ENCODE measurements at places on chromosomes 7 and 10.

GRCh38 chr7:25633426-25634036 is 405.2 kb upstream of the NPVF start:
- DNase-seq = no peak

- no peak for DNase-seq
These were observed 99.1 kb upstream of the SEC61G start for GRCh38 chr7:54858008-54858692.

DNA sequence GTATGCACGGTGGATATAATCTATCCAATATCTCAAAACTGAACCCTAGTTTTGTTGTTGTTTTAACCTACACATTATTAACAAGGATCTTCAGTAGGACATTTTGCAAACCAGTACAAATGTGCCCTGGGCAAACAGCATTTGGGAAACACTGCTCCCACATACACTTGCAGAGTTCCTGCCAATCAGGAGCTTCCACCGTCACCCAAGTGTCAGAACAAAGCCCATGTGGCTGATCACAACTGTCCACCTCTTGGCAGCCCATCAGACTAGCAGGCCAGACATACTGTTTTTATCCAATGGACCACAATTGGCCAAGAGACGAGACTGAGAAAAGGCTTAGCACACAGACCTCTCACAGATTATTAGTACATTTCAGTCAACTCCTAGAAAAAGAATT is 200.4 kb downstream of the FAM107B start:
- DNase-seq = no peak

DNA sequence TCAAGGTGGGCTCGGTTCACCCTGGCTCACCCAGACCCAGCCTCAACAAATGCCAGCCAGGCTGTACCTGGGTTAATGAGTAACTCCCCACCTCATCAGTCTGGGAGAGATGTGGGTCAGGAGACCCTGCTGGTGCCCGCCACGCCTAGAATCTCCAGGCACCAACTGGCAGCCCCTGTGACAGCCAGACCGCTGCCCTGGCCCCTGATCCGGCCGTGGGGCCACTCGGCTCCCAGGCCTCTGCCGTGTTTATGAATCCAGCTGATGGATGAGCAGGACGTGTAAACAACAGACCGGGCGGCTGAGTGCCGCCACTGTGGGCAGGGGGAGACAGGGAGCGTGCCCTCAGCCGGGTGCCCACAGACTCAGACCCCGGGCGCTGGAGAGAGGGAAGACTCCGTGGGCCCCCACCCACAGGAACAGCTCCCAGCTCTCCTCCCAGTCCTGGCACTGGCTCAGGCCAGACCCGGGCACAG is 34.0 kb upstream of the PDGFA start:
- DNase-seq = no peak

GRCh38 chr7:38245409-38245977 is 27.9 kb downstream of the TARP start:
- DNase-seq = no peak

DNA sequence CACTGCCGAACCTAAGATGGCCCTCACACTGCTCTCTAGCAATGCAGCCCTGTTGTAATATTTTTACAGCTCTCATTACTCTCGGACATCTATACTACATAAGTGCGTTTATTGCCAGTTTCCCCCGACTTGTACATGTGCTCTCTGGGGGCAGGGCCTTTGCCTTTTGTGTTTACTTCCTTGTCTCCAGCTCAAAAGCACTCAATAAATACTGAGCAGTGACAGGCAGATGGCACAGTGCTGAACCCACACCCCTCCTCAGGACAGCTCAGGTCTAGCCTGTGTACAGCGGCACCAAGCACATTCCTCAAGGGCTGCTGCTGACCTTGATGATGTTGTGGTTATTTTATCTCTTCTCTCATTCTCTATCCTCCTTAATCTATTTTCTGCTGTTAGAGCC is 68.0 kb upstream of the ELMO1 start:
- DNase-seq = no peak

DNA sequence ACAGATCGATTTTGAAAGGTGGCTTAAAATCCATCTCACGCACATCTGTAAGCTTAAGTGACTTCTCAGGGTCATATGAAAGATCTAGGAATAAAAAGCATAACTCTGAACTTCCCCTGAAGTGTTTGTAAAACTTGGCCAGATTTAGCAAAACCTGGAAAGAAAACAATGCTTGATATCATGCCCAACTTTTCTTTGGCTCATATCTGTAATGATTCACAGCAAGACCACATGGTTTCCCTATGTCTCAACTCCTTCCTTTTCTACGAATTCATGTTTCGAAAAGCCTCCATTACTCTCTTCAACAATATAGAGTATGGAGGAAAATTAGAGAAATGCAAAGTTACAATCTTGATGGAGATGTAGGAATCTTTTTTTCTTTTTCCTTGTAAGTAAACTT is 20.1 kb upstream of the CABCOCO1 start:
- DNase-seq = no peak

GRCh38 chr7:35003679-35004303 is 33.5 kb downstream of the DPY19L1 start:
- DNase-seq = no peak

GRCh38 chr10:110138197-110138812 is 69.1 kb upstream of the MXI1 start:
- DNase-seq = no peak

GRCh38 chr7:157177333-157177982 is 38.7 kb downstream of the UBE3C start:
- DNase-seq = no peak

- no peak for DNase-seq
These were observed 26.8 kb upstream of the EGR2 start for GRCh38 chr10:62842983-62843382.

GRCh38 chr10:53699684-53700083 is 927.1 kb upstream of the MBL2 start:
- DNase-seq = no peak

DNA sequence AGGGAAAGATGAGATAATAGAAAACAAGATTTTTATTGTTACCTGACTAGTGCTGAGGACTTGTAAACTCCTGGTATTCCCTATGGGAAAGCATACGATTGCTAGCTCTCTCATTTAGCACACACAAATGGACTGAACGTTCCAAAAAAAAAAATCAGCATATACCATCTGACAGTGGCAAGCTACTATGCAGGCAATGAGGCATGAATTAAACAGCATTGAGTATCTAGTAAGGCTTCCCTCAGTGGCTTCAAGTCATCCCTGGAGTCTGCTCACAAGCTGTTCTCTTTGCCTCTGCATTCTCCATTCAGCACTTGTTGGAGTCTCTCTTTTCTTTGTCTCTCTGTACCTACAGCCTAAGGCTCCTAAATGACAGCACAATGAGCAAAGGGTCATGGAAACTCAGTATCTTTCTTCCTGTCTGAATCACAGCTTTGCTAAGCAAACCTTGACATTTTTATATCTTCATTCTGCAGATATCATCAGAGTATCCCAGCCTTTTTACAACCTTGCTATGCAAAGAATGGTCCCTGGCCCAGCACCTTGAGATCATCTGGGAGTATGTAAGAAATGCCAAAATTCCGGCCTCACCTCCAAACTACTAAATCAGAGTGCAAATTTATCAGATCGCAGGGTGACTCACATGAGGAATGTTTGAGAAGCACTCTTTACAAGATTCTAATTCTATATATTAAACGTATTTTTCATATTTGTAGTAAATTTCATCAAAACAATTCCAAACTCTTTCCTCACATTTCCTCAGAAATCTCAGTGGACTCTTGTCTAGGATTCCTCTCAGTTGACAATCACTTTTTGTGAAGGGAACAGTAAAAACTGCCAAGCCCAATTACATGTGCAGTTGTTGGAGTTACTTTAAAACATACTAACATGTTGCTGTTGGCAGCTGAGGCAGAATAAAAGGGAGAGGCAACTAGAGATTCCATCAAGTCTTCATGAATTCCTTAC is 10.8 kb upstream of the LIPA start:
- no peak for DNase-seq

- DNase-seq = no peak
These were observed 174.2 kb upstream of the CTBP2 start for GRCh38 chr10:125334545-125334944.

GRCh38 chr10:21047511-21047910 is 150.4 kb upstream of the NEBL start:
- DNase-seq = no peak

GRCh38 chr10:60463746-60464145 is 74.1 kb upstream of the ANK3 start:
- DNase-seq = no peak

Data from CD8-positive, alpha-beta T cell (primary cell).